ENCODE measurements at places on chromosomes 5 and 9. TPM values are rescaled to one million over a fixed set of nuclear protein-coding genes. Genes with fewer than 3 reads are reported as not detected.

Gene FABP6
- polyA plus RNA-seq = not detected

Gene NTRK2
- polyA plus RNA-seq = not detected

Gene MYMK
- not detected for polyA plus RNA-seq

Gene FAM81B
- not detected for polyA plus RNA-seq

Gene SHOC1
- not detected for polyA plus RNA-seq

Gene C5orf63
- 4.7 TPM for polyA plus RNA-seq

All from naive thymus-derived CD4-positive, alpha-beta T cell (primary cell).